ENCODE measurements at places on chromosomes 3 and 15. TPM values are rescaled to one million over a fixed set of nuclear protein-coding genes. Genes with fewer than 3 reads are reported as not detected.

MYO5C gene
- 0.39 TPM for total RNA-seq

GP9 gene
- not detected for total RNA-seq

CCR8 gene
- total RNA-seq: not detected

GP5 gene
- not detected for total RNA-seq

FBXW12 gene
- total RNA-seq: not detected

ISL2 gene
- not detected for total RNA-seq

LEO1 gene
- 17.7 TPM for total RNA-seq

RBP2 gene
- total RNA-seq: not detected

ALPK3 gene
- 0.79 TPM for total RNA-seq

ANKUB1 gene
- not detected for total RNA-seq

C3orf20 gene
- 0.11 TPM for total RNA-seq

IL17RE gene
- 50.6 TPM for total RNA-seq

CCDC14 gene
- 33.8 TPM for total RNA-seq

WDR53 gene
- total RNA-seq: 5.4 TPM

DPPA4 gene
- not detected for total RNA-seq

ADAMTS7 gene
- total RNA-seq: 3.5 TPM

CLDN16 gene
- total RNA-seq: not detected

ROPN1 gene
- not detected for total RNA-seq

CASR gene
- total RNA-seq: not detected

LZTFL1 gene
- 20.4 TPM for total RNA-seq

LRRC15 gene
- total RNA-seq: under 0.01 TPM

CFAP91 gene
- total RNA-seq: not detected

SCAANT1 gene
- not detected for total RNA-seq

ILDR1 gene
- not detected for total RNA-seq

TMC3 gene
- not detected for total RNA-seq

SLC22A14 gene
- 1.6 TPM for total RNA-seq

IL17RC gene
- total RNA-seq: 365 TPM

GOLGA6A gene
- total RNA-seq: 0.54 TPM

ANKRD34C gene
- total RNA-seq: under 0.01 TPM

XCR1 gene
- under 0.01 TPM for total RNA-seq

CHRD gene
- total RNA-seq: not detected

RAP2B gene
- total RNA-seq: 19.8 TPM

SAMMSON gene
- total RNA-seq: not detected

SHQ1 gene
- 18.5 TPM for total RNA-seq

HYPK gene
- total RNA-seq: 4.6 TPM

GHSR gene
- total RNA-seq: not detected

NUTM1 gene
- total RNA-seq: under 0.01 TPM

LMCD1 gene
- 540 TPM for total RNA-seq

IL12A gene
- under 0.01 TPM for total RNA-seq

MOBP gene
- not detected for total RNA-seq

Data from placental epithelial cell (primary cell).